ENCODE measurements at places on chromosomes 7 and 10.

- no peak for DNase-seq
These were observed 21.8 kb upstream of the SH2D4B start for GRCh38 chr10:80515941-80516340.

DNA sequence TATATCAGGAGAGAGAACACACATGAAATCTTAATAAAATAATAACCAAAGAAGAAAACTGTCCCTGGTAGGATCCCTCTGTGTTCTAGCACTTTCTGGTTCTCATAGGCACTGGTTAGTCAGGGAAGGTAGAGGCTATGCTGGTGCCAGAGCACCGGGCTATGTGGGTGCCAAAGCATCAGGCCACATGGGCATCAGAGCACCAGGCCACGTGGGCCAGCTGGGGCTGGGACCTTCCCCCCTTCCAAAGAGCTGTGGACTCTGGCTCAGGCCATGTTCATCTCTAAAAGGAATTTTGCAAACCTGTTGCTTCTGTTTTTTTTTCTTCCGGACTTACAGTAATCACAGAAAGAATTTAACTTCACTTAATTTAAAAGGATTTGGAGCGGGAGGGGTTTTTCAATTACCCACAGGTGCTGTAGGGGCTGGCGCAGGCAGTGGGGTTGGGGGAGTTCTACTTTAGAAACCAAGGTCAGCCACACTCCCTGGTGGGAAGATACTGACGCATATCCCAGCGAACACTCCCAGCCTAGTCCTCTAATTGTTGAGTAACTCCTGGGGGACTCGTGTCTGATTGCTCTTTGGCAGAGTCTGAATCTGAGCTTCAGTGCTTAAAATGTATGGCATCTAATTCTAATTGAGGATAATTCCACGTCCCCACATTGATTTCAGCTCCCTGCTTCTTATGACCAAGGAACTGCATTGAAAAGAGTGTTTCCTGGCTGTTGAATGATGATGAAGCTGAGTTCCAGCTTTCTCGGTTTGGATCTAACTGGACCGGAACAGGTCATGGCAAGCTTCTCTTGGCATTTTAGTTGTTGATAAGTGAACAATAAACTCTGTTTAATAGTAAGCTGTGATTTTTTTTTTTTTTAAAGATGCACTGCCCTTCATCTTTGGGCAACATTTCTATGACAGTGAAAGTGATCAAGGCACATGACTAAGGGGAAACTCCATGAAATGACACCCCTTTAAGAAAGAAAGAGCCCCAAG lies 110.7 kb upstream of the FZD8 start:
- DNase-seq, result no peak

GRCh38 chr10:9437131-9437530 lies 1382.6 kb downstream of the GATA3 start:
- DNase-seq, result no peak

DNA sequence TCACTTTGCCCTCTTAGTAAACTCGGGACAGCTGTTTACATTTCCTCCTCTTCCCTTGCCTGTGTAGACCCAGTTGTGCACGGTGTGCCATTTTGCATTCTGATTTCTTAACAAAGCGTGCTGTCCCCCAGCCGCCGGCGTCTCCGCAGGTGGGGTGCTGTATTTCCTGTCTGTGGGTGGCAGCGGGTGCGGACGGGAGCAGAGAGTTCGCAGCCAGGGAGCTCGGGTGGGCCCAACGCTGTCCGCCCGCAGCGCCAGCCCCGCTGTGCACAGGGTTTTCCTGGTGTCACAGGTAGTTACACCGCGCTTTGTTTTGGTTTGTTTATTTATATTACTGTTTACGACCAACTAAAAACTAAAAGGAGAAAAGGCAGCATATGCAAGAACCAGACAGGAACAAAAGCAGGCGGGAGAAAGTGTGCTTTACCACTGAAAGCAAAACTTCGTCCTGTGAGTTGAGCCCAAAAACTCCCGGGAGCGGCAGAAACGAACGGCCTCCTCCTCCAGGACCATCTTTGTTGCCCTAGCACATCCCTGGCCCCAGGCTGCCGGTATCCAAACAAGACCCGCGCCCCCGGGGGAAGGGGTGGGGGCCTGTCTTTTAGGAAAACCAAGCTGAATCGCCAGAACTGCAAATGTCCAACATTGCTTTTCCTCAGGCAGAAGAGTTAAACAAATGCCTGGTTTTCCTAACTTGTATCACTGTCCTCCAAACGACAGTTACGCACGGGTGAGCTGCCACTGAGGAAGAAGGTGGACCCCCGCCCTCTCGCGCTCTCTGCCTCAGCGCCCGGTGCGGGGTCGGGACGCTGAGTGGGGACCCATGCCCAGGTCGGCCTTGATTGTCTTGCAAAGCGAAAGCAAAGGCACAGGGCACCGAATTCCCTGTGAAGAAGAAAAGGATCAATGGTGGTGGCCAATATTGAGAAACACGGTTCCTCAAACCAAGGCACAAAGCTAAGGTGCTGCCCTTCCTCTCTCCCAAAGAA lies 45.9 kb upstream of the DRGX start:
- DNase-seq, result no peak

- no peak for DNase-seq
These were observed 454.2 kb upstream of the KLF6 start for GRCh38 chr10:4239186-4239585.
